ENCODE measurements at places on chromosomes 5 and 9.

DNA sequence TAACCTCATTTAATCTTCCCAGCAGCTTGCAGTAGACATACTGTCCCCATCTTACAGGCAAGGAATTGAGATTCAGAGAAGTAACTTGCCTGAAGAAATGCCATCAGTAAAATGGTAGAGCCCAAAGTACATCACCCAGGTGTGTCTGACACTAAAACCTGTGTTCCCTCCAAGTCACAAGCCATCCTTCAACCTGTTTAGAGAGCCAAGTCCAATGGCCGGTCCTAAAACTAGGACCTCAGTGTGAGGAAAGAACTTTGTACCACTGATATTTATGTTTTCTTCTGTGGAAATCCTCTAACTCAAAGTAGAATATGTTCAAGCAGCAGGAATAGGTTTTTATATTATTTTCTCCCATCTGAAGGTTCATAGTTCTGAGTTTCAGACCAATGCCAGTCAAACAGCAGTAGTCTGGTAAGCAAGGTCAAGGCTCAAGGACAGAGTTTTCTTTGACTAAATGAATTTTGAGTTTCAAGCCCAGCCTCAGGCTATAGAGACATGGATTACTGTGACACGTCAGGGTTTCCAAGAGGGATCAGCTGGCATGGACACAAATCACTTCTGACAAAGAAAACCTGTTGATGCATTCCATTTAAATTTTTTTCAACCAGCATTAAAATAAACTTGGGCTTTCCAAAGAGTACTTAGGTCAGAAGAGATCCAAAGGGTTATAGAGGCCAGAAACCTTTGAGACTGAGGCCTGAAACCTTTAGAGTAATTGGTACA, 80.9 kb upstream of the PLPP6 start:
- DNase-seq: no peak

DNA sequence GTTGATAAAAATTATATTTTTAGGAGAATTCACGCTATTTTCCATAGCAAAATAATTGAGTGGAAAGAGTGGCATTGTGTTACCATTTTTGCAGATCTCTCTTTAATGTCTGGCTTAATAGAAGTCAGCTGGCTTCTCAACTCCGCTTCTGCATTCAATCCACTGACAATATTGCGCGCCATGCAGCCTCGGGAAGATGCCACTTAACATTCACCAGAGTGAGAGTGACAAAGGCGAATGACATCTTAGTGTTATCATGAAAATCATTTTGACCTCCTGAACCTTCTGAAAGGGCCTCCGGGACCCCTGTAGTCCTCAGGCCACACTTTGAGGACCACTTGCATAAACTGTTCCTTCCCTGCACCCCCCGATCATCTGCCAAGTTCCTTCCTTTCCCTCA, 80.1 kb upstream of the ORM1 start:
- peak; percentile 32 for DNase-seq

DNA sequence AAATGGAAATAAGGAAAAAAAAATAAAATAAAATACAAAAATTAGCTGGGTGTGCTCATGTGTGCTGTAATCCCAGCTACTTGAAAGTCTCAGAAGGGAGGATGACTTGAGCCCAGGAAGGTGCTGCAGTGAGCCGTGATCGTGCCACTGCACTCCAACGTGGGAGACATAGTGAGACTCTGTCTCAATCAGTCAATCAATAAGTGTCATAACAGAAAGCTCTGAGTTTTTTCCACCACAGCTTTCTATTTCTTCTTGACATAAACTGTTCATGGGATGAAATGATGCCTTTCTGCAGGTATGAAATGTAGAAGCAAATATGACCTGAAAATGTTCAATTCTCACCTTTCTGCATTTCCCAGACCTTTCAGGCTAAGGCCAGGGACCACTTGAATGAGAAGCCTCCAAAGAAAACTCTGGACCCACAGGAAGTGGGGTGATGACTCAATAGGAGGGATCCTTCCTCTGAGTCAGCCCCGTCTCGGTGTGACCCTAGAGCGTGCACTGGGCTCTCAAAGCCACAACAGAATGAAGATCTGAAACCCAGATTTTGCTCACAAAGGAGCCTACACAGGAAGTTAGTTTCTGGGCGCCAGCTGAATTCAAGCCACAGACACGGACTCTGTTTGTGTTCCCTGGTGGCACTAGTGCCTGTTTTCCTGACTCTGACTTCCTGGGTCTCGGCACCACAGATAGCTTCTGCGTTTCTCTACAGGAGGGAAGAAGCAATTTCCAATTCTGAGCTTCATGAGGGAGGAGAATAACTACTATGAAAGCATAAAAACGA, 62.0 kb downstream of the ANKH start:
- DNase-seq: no peak

DNA sequence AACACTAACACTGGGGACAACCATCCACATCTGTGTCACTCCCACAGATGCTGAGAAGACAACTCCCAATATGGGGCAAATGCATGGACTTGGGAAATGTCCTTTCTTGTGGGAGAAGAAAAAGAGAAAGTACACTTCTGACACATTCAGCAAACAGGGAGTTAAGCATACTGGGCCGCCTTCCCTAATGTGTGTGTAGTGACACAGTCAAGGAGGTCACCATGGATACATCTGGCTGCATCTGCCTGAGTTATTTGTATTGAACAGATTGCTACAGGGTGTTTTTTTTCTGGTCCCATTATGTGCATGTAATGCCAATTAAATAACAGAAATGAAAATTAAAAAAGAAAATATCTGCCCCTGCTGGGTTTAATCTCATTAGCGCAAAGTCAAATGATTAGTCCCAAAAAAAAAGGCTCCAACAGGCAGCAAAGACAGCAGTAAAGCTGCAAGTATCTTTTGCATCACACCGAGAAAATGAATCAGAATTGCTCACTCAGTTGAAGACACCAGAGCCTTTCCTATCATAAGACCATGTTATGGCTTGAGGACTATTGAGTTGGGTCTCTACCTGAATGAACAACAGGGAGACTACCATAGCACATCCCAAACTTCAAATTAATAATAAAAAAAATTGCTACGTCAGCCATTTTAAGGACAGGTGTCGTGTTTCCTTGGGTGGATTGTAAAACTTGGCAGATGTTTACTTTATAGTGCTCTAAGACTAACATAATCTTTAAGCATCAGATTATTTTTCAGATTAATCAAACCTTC, 395.9 kb downstream of the DTWD2 start:
- peak; percentile 39 for DNase-seq

- DNase-seq: no peak
Measured at GRCh38 chr9:68683433-68683832, 21.6 kb upstream of the PIP5K1B start.

DNA sequence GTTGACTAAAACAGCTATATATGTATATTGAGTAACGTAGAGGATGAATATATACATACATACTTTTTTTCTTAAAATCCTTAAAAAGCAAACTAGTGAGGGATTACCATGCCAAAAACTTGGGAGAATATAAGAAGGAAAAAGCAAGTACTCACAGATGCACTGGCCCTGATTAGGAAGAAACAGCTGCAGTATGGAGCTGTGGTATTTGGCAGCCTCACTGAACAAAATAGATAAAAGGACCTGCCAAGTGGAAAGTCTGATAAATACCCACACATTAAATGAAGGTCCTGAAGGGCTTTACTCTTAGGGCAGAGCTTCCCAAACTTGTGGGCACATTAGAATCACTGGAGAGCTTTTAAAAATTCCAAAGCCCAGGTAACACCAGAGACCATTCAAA, 80.6 kb downstream of the FEM1C start:
- peak; percentile 53 for DNase-seq

All from skin of body (tissue), 3 donors.